ENCODE measurements at places on chromosomes 11 and 22.

DNA sequence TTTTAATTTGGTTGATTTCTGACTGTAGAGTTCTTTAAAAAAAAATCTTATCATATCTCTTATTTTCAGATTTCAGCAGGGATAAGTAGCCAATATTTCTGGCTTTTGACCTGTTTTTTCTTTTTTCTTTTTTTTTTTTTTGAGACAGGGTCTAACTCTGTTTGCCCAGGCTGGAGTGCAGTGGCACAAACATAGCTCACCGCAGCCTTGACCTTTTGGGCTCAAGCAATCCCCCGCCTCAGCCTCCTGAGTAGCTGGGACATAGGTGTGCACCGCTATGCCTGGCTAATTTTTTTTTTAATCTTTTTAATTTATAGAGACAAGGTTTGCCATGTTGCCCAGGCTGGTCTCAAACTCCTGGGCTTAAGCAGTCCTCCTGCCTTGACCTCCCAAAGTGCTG is 23.9 kb upstream of the ZBTB44 start:
- no peak for DNase-seq

GRCh38 chr11:27972522-27973170 is 135.3 kb downstream of the KIF18A start:
- DNase-seq, result no peak

- DNase-seq, result no peak
Measured at GRCh38 chr22:40641269-40641668, 4.8 kb upstream of the MRTFA start.

- DNase-seq, result no peak
Measured at GRCh38 chr11:57476757-57477506, 16.6 kb downstream of the RTN4RL2 start.

DNA sequence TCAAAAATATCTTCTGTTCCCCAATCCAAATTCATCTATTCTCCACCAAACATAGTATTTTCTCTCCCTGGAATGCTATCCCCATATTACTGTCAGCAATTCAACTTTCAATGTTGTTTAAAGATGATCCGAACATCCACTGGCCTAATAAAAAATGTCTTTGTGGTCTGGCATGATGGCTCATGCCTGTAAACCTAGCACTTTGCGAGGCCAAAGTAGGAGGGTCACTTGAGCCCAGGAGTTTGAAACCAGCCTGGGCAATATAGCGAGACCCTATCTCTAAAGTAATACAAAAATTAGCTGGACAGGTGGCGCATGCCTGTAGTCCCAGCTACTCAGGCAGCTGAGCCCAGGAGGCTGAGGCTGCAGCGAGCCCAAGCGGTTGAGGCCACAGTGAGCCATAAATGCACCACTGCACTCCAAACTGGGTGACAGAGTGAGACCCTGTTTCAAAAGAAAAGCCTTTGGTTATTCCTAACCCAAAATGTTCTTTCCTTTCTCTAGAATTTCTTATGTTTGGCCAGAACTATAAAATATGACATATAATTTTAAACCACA is 29.8 kb downstream of the SIK3 start:
- peak; percentile 61 for DNase-seq

DNA sequence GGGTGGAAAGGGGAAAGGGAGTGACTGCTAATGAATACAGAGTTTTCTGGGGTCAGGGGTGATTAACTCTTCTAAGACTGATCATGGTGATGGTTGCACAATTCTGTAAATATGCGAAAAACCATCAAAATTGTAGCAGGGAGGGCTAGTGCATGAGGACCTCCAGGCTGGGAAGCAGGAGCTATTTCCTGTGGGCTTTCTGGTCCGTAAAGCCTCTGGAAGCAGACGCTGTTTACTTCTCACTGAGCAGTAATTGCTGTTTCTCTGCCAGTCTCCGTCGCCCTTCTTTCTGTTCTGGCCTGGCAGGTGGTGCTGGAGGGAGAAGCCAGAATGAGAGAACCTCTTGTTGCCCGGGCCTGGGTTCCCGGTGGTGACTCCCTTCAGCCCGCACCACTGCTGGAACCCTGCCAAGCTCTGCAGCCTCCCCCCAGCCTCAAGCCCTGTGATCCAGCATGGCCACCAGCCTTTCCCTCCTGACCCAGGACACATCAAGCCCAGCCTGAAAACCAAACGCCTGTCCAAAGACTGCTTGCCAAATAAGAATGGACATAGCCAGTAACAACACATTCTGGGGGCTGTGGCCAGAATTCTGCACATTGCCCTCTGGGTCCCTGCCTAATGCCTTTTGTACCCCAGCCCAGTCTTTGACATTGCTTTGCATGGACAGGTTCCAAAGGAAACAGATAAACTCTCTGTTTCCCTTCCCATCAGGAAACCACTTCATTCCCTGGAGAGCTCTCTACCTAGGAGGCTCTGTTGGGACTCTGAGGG is 201.0 kb upstream of the NAV2 start:
- DNase-seq, result peak; percentile 78

DNA sequence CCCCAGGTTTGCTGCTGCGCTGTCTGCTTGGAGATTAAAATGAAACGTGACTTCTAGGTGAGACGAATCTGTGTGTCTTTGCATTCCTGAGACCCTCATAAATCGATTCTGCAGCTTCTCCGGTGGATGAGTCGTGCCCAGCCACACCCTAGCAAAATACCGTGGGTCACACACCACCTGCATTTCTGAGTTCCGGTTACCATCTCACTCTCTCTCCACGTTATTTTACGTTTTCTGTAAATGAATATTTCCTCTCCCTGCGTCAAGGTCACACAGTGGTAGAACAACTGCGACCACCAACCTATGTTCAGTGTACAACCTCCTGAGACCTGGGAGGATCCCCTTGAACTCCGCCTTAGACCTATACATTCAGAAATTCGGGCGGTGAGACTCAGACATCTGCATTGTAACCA is 1.1 kb downstream of the YWHAH start:
- DNase-seq, result no peak

DNA sequence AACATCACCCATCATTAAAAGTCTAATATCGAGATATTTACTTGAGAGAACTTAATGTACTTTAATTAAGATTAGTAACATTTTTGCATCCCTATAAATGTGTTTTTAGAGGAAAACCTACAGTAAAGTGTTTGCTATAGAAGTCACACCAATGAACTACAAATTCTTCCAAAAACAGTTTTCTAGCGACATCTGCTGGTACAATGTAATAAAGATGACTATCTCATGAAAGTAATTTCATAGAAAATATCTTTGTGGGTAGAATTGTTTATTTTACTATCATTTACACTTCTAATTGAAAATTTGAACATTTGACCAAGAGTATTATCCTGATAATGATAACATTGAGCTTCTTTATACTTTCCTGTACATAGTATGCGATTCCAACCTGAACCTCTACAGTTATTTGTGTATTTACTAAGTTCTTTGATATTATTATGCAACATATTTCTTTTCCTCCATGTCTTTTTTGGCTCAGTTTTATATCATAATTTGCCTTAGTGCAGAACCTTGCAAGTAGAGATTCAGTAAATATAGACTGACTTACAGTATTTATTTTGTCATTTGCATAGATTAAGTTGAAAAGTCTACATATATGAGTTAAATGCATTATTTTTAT is 252.7 kb downstream of the TMEM135 start:
- peak; percentile 64 for DNase-seq

- peak; percentile 36 for DNase-seq
Measured at GRCh38 chr11:94800414-94800813, 32.3 kb downstream of the AMOTL1 start.

DNA sequence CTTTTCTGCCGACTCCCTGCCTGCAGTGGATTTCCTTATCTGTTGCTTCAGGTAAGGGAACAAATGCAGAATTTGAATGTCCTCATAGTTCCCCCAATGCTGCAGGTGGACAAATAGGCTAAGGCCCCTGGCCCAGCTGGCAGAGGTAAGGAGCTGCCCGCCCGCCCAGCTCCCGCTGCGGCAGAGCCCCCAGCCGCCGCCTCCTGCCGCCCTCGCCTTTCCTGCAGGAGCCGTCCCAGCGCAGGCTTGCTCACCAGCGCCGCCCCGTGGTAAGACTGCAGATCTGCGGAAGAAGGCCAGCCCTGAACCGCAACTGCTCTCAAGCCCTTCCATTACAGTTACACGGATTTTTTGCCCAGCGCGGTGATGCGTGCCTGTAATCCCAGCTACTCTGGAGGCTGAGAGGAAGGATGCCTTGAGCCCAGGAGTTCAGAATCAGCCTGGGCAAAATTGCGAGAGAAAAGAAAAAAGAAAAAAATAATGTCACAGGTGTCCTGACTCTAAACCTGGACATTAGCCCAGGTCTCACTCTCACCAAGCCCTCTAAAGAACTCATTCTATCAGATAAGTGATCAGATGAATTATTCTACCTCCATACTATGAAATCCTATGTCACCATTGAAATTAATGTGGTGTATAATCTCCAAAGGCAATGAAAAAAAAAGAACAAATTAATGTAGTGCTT is 51.2 kb upstream of the EMID1 start:
- peak; percentile 48 for DNase-seq

- no peak for DNase-seq
Measured at GRCh38 chr11:77346906-77347603, 45.6 kb upstream of the GDPD4 start.

DNA sequence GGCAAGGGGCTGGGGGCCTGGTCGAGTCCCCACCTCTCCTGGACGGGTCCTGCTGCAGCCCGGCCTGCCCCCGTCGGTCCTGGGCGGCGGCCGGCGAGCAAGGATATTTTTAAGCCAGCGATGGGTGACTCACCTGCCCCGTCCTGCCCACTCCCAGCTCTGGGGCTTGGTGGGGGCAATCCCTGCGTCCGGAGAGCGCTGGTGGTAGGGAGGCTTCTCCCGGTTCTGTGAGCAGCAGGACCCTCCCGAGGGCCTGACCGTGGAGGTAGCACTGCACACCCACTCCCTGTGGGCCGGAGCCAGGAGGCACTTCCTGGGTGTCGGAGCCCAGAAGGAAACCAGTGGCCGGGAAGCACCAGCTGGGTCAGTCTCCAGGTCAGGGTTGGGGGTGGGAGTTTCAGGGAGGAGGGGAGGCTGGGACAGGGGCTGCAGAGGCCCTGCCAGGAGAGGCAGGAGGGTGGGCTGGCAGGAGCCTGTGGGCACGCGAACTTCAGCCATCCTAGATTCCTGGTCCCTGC is 467 bp downstream of the EPS8L2 start:
- DNase-seq, result no peak

- DNase-seq, result no peak
Measured at GRCh38 chr11:94662065-94662779, 95.1 kb downstream of the PIWIL4 start.

GRCh38 chr11:106974831-106975230 is 43.4 kb downstream of the GUCY1A2 start:
- DNase-seq, result no peak

GRCh38 chr22:41995211-41995610 is 3.4 kb upstream of the WBP2NL start:
- DNase-seq, result no peak

- DNase-seq, result no peak
Measured at GRCh38 chr11:104152941-104153505, 10.9 kb downstream of the PDGFD start.

DNA sequence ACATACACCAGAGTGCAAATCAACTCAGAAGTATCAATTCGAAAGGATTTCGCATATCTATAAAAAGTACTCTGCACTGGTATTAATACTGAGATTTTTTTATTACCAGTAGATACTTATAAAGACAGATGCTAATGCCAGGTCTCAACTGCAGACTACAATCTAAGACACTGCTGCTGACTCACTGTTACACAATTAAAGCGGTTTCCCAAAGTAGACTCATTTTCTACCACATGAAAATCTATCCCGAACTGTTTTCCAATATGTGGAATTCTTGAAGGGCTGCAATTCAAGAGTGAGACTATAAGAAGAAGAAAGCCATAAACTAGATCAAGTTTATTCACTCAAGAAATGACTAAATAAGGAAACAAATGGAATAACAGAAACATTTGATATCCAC is 57.2 kb upstream of the ARHGAP32 start:
- DNase-seq, result no peak

GRCh38 chr11:69126286-69126685 is 29.4 kb upstream of the SMIM38 start:
- DNase-seq, result no peak

DNA sequence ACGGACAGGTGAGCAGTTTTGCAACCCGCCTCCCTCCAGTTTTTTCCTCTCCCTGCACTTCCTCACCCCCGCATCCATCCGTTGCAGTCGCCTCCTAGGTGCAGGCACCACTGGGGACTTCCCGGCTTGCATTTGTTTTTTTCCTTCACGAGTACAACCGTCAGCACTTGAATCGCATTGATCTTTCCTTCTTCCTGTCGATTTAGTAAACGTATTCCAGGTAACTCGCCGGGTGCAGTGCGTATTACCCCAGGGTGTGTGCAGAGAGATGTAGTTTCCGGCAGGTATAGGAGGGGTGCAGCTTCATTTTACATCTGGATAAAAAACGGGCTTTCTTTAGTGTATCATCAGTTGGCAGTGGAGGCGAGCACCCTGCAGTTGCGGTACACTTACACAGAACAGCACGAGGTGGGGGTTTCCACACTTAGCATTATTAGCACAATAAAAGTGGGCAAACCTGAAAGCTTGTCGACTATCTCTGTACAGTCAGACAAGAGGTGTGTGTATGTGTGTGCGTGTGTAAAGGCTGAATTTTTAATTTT is at the start of gene SORL1-AS1:
Gene SORL1-AS1 (minus strand): TSS at position 359 of the 542 bp plus-strand sequence.
- no peak for DNase-seq

DNA sequence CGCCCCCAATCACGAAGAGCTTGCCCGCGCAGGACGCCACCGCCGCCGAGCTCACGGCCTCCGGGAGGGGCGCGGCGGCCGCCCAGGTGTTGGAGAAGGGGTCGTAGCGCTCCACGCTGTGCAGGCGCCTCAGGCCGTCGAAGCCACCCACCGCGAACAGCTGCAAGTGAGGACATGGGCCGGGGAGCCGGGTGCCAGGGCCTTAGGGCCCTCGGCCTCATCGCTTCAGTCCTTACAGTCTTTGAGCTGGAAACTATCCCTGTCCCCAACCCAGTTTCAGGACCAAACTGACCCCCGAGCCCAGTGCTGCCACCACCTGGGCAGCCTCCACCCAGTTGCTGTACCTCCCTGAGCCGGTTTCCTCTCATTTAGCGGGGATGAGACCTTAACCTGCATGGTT is 7.6 kb downstream of the KLHL35 start:
- DNase-seq, result no peak

- DNase-seq, result peak; percentile 60
Measured at GRCh38 chr11:119120639-119121007, 757 bp upstream of the HINFP start.

- DNase-seq, result no peak
Measured at GRCh38 chr11:23192256-23192655, 332.0 kb upstream of the CCDC179 start.

- no peak for DNase-seq
Measured at GRCh38 chr22:19639610-19640135, 74.6 kb upstream of the SEPTIN5 start.

GRCh38 chr22:19605508-19606331 is 81.5 kb upstream of the CLDN5 start:
- no peak for DNase-seq

DNA sequence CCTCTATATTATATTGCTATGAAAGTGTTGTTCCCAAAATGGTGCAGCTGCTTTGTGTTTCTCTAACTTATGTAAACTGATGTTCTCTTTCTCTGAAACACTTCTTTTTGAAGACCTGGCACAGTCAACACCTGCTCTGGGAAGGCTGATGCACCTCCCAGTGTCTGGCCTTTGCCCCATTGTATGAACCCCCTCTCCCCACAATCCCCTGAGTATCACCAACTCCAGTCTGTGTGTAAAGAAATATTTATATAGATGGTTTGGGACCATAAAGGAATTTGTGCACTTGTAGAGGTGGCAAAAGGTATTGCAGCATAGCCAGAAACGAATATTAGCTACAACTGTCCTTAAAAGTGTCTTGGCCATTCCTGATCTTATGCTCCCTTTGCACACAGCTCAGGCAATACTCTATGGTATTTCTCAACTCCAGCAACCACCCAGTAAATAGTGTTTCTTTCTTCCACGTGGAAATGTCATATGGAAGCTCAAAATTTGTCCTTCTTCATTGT is 365.2 kb upstream of the DDI1 start:
- no peak for DNase-seq

Measured in pons (tissue), 1 donor.